ENCODE measurements at places on chromosomes 2 and 18.

GRCh38 chr2:100924520-100925451 lies 77.3 kb upstream of the RPL31 start:
- DNase-seq: no peak

DNA sequence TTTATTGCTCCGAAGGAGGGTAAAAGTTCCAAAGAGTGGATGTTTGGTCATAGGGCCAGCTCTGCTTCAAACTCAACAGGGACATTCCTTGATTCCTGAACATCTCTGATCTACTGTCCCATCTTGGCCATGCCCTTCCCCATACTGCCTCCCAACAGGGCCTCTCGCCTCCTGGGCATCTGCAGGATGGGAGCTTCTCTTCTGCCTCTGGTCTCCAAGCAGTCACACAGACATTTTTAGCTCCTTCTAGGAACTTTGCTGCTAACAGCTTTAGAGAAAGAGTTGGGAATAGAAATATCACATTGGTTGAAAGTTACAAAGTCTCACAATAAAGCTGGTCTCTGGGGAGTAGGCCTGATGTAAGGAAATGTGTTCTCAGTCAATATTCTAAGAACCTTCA lies 9.4 kb upstream of the DGUOK start:
- DNase-seq: no peak

GRCh38 chr18:48084858-48085257 lies 154.4 kb upstream of the SMAD2 start:
- no peak for DNase-seq

DNA sequence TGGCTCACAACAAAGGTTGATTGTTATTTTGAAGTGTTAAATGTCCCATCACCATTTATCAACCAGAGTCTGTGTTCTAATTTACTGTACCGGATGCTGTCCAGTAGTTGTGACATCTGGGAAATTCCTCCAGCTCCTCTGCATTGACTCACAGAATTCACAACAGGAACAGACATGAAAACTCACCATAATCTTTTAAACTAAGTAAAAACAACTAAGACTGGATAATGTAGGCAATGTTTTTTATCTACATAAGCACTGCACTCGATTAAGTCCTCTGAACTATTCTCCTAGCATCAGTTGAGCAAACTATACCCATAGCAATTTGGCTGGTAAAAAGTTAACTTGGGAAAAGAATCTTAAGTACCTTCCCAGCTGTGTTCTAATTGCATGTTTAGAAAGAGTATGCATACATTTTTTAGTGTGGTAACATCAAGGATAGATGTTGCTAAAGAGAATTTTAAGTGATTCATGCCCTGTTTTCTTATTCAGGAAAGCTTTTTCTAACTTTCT lies 42.9 kb upstream of the MYO1B start:
- DNase-seq: no peak

DNA sequence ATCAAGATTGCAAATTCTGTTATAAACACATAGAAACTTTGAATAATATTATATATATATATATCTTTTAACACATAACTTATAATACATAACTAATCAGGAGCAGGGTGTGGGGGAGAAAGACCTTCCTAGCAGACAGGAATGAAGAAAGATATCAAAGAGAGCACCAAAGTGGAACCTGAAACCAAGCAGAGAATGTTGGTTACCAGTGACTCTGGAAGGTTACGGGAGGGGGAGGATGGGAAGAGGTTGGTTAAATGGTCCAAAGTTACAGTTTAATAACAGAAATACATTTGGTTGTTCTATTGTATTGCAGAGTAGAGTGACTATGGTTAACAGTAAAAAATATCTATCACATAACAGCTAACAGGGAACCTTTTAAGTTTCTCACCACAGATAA lies 366.7 kb downstream of the LRRTM4 start:
- no peak for DNase-seq

- no peak for DNase-seq
Measured at GRCh38 chr2:106555053-106555452, 67.9 kb downstream of the CD8B2 start.

DNA sequence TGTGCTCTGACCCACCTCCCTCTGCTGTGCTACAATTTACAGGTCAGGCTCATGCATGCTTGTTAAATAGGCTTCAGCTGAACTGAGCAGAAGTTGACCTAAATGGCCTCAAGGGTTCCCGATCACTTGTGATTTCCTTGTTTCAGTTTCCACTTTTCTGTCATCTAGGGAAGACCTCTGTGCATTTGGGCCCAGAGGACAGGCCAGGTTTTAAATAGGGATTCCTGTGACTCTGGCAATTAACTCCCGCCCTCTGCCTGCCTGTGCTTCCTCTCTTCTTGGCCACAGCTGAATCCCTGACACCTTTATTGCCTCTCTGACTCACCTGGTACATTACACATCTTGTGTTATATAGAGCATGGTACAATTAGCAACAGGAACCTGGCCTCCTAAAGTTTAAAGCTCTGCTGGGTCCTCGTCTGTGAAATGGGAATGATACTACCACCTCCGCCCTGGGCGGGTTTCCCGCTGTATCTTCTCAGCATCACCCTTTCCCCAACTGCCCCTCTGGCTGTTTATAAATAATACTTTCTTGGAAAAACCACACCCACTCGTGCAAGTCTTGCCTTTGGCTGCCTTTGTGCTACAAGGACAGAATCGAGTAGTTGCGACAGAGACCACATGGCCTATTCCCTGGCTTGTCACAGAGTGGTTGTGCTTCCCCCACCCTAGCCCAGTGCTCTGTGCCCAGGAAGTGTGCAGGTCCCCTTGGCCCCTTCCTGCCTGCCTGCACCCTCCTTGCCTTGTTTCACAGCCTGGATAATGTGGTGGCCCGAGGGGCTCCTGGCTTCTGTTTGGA lies 7.9 kb downstream of the CABLES1 start:
- no peak for DNase-seq

GRCh38 chr2:167708998-167709397 lies 538.4 kb downstream of the STK39 start:
- DNase-seq: no peak

DNA sequence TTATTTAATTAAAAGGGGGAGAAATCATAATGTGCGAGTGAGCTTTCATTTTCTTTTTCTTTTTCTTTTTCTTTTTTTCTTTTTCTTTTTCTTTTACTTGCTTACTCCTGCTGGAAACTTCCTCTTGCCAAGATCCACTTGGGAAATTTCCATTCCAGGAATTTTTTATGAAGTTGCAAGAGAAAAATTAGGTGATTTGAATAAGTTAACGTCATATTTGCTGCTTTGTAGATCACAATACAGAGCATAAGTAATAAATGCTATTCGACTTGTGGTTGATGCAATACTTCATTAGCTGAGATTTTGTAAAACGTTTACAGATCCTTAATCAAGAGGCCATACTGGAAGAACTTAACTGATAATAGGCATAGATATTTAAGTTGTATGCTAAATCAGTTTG lies 354.7 kb upstream of the SMIM21 start:
- no peak for DNase-seq

- no peak for DNase-seq
Measured at GRCh38 chr2:207285473-207285815, 119.7 kb upstream of the KLF7 start.

- DNase-seq: no peak
Measured at GRCh38 chr2:227761740-227762476, 16.2 kb downstream of the SCYGR8 start.

DNA sequence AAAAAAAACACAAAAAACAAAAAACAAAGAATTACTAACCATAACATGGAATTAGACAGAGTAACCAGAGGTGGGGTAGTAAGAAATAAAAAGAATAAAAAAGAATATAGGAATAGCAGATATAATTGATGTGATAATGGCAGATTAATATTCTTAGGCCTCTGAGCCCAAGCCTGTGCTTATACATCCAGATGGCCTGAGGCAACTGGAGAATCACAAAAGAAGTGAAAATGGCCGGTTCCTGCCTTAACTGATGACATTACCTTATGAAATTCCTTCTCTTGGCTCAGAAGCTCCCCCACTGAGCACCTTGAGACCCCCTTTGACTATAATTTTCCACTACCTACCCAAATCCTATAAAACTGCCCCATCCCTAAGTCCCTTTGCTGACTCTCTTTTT lies 95.1 kb upstream of the MSH6 start:
- no peak for DNase-seq

DNA sequence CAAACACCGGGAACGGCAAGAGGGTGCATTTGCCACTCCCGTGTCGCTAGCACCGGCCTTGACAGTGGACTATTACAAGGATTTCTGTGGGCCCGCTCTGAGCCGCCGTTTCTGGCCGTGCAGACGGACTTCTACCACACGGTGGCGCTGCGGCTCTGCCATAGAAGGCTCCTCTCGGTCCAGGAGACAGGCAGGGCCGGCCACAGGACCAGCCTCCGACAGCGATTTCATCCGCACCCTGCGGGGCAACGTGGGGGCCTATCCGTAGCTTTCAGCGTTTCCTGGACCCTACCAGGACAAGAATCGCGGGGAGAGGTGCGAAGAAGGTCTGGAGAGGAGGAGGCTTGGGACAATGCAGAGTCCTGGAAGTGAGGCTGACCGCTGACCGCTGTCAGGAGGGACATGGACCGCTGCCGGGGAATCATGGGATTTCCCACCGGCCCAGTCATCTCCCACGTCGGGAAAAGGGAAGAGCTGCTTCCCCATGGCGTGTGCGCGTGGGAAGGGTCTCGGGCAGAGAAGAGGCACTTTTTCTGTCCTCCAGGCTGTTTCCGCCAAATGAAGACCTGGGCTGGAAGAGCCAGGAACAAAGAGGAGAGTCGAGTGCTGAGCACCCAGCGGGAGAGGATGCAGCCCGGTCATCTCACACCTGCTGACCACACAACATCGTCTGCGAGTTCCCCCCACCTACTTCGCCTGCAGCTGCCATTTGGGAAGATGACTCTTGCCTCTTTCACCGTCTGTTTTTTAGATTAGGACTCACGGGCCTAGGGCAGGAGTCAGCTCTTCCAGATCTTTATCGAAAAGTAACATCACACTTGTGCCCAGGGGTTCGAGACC lies 35.5 kb upstream of the HAAO start:
- DNase-seq: peak; percentile 50

- DNase-seq: no peak
Measured at GRCh38 chr18:25669741-25670140, 317.8 kb upstream of the ZNF521 start.

GRCh38 chr2:129764376-129765325 lies 214.8 kb upstream of the RAB6C start:
- no peak for DNase-seq

GRCh38 chr2:10514743-10515142 lies 66.6 kb upstream of the ODC1 start:
- no peak for DNase-seq

DNA sequence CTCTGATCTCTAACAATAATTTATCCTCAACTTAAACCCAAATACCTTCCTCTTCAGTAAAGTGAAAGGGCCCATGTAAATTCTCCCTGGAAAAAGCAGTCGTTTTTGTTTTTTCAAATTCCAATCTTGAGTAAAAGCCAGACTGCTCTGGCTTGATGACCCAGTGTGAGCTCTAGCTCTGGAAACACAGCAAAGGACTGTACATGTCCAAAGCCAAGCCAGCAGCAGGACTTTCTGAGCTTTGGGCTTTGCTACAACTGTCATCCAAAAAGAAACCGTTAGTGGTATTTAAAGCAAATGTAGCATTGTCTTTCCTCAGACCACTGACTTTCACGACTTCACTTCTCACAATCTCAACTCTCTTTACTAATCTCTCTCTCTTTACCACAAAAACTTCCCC lies 25.4 kb downstream of the SH3YL1 start:
- DNase-seq: no peak

DNA sequence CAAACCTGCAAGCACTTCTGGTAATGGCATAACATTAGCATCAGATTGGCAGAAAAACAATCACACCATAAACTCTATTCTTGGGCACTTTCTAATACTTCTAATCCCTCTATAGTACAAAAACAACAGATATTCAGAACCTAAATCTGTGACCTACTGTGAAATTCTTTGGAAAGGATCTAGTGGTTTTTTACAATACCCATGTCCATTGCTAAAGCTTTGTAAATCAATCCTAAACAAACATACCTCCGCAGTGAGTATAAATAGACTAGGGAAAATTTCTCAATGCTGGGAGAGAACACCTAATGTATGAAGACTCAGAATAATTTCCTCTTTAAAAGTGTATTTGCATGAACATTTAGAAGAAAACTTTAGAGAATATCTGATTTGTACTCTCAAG lies 1098.5 kb upstream of the DDX18 start:
- no peak for DNase-seq

GRCh38 chr2:109437325-109438090 lies 176.3 kb downstream of the SEPTIN10 start:
- no peak for DNase-seq

DNA sequence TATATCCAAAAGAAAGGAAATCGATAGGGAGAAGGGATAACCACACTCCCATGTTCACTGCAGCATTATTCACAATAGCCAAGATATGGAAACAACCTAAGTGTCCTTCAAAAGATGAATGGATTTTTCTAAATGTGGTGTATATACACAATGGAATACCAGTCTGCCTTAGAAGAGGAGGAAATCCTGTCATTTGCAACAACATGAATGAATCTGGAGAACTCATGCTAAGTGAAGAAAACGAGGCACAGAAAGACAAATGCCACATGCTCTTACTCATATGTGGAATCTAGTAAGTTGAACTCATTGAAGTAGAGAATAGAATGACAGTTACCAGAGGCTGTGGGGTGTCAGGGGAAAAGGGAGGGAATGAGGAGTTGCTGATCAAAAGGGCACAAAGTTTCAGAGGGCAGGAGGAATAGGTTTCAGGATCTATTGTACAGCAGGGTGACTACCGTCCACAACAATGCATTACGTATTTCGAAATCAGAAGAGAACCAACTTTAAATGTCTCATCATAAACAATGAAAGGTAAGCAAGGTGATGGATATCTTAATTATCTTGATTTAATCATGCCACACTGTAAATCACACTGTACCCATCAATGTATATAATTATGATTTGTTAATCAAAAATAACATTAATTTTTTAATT lies 46.1 kb downstream of the SIGLEC15 start:
- no peak for DNase-seq

DNA sequence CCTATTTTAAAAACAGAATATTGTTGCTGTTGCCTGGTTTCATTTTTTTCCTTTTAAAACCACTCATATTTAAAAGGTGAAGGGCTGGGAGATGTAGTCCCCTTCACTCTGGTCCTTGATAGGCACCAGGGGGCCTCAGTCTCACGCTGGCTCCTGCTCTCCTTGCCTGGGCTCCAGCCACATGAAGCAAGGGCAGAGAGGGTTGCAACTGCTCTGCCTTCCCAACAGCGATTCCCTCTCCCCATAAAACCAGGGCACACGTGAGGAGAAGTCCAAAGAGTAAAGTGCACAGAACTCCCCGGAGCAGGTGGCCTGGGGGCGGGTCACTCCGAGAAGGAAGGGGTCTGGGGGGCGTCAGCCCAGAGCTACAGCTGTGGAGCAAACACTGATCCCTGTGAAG lies 12.8 kb downstream of the TMEM127 start:
- DNase-seq: no peak

- no peak for DNase-seq
Measured at GRCh38 chr18:6795307-6795706, 65.8 kb downstream of the ARHGAP28 start.

- no peak for DNase-seq
Measured at GRCh38 chr18:32219431-32220018, 29.7 kb downstream of the MEP1B start.

GRCh38 chr18:61196750-61197149 lies 136.5 kb upstream of the CDH20 start:
- DNase-seq: no peak

Data from stimulated activated CD8-positive, alpha-beta memory T cell treated with anti-CD3 and anti-CD28 coated beads, Interleukin-2, amount 100 ng/mL, for 1 hour (primary cell).